NCI-H748 treated with DMSO at 0.1 percent for 48 hours (cell line): ENCODE measurements at places on chromosomes 1 and 21.

GRCh38 chr21:39346671-39347331, 2.1 kb downstream of the HMGN1 start:
- no peak for DNase-seq

DNA sequence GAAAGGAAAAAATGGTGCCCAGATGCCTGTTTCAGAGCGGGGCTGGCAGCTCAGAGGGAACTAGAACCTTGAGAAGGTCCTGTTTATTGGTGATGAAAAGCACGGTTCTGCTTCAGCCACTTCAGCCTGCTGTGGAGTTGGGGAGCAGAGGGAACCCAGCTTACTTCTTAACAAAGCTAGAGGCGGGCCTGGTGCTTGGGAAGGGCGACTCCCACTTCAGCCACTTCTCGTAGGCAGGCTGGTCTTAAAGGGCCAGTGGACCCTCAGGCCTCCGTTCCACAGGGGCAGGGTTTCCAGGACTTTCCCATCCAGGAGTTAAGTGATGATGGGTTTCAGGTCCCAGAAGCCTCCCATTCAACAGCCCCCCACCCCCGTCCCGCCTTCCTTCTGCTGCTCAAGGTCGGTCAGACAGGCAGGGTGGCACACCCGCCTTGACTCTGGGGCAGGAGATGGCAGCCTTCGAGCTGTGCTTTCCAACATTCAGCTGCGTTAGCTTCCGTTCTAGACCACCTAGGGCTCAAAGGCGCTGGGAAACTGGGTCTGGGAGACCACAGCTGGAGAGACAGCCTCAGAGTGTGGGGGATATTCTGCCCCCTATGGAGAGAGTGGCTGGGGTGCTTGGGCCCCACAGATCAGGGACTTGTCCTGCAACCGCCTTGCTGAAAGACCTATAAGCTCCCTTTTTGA, 3.4 kb downstream of the RUNX3 start:
- DNase-seq = no peak

DNA sequence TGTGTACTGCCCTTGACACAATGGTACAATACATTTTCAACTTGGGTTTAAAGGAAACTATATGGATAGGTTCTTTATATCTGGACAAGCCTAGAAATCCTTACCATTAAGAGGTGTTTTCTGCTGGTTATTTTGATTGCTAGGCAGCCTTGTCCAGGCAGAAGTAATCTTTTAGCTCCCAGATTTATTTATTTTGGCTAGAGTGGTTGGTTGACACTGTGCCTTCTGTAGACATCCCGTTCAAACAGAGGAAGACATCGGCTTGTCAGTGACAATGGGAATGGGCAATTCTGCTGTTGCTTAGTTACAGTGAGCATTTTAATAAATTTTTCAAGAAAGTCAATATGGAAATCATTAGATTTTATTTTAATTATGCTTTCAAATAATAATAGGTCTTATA, 138.8 kb downstream of the VPS13D start:
- DNase-seq = no peak

DNA sequence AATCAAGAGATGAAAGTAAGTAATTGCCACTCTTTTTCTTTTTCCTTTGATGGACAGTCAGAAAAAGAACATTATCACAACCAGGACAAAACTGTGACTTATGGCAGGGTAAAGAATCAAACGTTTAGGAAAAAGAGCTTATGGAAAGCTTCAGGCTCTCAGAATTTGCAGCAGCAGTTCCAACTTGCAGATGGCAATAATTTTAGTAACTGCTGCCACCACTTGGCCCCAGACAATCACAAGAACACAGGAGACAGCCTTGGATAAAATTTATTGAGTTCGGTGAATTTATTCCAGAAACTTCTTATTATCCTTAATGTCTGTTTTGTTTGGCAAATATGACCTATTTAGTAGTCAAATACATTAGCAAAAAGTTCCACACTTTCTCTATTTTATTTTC, 804.4 kb downstream of the BRINP3 start:
- DNase-seq = no peak

DNA sequence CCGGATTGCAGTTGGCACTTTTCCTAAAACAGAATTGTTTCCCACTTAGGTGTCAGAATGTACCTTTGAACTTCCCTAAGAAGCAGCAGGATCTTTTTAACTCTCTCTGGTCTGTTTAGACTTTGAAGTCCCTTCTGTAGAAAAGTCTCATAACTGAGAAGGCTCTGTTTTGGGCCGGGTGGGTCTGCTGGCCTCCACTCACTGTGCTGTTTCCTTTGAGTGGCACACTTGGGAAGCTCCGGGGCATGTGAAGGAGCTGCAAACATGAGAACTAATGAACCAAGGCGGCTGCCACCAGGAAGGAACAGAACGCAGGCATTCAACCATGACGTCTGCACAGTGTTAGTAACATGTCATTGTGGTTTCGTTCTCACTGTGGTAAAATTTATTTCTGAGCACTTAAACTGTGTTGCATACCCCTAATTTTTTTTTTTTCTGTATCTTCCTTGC, 19.5 kb upstream of the NCMAP start:
- no peak for DNase-seq

- DNase-seq = peak; percentile 42
These were observed 17.6 kb upstream of the ALX3 start for GRCh38 chr1:110087812-110088738.

DNA sequence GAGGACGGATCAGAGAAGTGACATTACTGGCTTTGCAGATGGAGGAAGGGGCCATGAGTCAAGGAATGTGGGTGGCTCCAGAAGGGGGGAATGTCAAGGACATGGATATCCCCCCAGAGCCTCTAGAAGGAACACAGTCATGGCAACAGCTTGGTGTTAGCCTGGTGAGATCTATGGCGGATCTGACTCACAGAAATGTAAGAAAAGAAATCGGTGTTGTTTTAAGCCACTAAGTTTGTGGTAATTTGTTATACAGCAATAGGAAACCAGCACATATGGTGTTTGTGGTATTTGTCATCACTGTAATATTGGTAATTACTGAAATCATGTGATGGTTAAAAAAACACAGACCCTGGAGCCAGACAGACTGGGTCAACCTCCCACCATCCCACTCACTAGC, 236.2 kb downstream of the SETD4 start:
- DNase-seq = no peak

GRCh38 chr21:42398436-42399028, 2.7 kb upstream of the TMPRSS3 start:
- DNase-seq = no peak

DNA sequence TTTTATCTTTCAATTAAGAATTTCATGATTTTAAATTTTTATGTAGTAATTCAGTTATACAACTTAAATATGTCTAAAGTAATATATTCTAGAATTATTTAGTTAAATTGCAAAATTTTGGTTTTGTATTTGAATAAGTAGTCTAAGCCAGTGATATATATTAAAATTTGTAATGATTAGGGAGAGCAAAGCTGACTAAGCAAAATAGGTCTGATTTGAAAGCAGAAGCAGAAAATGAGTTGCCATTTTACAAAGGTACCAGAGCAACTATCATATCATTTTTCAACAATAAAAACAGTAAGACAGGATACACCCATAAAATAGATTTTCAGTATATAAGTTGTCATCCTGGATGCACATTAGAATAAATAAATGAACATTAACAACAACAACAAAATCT, 177.9 kb downstream of the COP1 start:
- no peak for DNase-seq

DNA sequence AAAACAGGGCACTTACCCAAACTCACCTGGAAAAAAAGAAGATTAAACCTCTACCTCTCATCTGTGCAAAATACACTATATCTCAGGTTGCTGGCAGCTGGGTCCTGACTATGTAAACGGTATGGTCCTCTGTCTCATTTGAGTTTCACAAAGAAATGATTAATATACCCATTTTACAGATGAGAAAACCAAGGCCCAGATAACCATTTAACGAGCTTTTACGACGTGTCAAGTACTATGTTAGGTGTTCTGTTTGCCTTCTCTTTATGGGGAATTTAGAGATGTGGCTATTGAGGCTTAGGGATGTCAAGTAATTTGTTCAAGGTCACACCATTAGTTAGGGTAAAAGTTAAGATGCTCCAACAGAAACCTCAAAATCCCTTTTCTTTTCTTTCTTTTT, 140.4 kb upstream of the USP24 start:
- DNase-seq = no peak

DNA sequence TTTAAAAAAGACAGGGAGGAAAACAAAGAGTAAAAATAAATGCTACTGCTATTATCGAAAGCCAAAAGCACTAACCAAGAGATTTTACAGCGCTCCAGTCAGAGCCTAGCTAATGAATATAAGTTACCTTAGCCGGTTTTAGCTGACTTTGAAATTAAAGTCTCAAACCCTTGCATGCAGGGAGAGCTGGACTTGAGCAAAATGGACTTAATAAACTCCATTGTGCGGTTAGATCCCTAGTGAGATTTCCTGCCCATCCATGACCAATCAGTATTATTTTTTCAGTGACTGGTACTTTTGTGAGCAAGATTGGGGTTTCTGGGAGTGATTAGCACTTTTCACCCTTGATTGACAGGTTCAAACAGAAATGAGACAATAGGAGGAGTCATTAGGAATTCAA, 333.4 kb upstream of the ADGRL2 start:
- DNase-seq = no peak

DNA sequence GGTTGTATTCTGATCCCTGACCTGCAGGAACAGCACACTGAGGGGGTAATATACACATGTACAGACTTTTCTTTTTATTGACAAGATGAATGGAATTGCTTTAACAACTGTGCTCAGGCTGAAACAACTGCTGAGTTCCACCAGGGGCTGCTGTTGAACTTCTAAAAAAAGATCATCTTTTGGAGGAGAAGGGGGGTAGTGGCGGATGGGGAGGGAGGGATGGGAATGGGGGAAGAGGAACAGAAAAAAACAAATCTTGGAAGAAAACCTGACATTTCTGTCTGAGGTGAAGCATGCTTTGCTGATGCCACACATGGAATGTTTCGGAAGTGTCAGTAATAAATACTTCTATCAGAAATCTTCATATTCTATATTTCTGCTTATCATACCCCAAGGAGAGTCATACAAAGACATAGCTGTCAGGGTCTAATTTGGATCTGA, 75.0 kb downstream of the RWDD3 start:
- DNase-seq = no peak

GRCh38 chr1:221149111-221149510, 269.9 kb downstream of the HLX start:
- no peak for DNase-seq

DNA sequence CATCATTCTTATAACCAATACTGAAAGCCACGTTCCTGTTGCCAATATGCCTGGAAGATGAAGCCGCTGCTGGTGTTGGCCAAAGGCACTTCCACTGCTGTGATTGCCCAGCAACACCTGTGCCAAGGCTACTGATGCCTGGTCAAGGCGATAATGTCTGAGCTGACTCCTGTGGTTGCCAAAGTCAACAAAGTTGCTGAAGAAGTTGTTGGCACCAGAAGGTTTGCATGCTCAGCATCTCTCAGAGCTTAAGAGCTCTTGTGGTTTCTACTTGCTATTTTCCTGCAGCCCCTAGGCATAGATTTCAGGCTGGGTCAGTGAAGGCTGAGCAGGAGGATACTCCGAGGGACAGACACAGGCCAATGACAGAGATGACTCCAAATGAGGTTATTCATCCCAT, 63.4 kb upstream of the RAB3GAP2 start:
- no peak for DNase-seq

GRCh38 chr1:57879700-57880099, 455.8 kb upstream of the DAB1 start:
- DNase-seq = no peak

GRCh38 chr1:65904681-65905083, 112.0 kb downstream of the PDE4B start:
- no peak for DNase-seq

GRCh38 chr1:53292690-53293089, 35.2 kb downstream of the LRP8 start:
- DNase-seq = no peak

GRCh38 chr1:43582162-43582566, 51.5 kb downstream of the PTPRF start:
- DNase-seq = peak; percentile 53

- no peak for DNase-seq
These were observed 150.4 kb downstream of the GRIK1 start for GRCh38 chr21:29789393-29789792.

GRCh38 chr1:41482001-41482765, 2.3 kb downstream of the EDN2 start:
- DNase-seq = no peak

DNA sequence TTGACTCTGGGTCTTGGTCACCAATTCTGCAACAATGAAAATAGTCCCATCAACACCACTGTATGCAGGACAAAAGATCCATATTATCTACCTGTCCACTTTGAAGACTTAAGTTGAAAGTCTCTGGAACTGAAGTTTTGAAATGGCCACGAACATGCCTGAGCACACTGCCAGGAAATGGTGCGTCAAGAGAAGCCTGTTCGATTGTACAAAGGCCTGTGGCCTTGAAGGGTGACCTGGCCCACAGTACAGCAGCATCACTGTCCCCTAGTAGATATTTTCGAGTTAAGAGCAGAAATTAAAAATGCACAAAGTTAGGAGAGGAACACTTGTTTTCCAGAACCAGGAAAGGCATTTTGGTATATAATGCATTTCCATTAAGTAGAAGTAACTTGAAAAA, 78.5 kb downstream of the BACH1 start:
- no peak for DNase-seq

DNA sequence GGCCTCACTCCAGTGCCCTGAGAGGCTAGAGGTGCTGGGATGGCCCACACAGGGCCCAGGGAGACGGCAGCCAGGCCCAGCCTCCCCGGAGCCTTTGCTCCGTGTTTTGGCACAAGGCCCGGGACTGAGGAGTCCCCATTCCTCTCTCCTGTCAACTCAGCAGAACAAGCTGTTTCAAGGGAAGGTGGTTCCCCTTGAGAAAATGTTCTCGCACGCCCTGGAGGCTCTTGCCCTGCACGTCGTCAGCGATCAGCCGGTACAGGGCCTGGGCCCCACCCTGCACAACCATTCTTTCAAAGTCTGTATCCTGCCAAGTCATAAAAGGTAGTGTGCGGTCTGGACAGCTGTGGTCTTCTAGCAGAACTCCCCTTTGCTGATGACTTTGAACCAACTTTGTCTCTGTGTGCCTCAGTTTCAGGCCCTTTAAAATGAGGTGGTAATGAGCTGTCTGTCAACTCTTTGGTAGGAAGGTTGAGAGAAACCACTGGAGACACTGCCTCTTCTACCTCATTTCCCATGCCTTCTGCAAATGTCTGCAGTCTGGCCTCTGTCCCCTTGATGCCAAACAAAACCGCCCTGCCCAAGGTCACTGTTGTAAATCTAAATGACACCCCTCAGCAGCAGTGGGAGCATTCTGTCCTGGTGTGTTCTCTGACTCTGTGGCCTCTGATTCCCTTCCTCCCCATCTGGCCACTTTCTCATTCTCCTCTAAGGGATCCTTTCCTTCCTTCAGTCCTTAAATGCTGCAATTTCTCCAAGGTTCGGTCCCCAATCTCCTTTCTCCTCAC, 138.6 kb upstream of the JUN start:
- DNase-seq = no peak

DNA sequence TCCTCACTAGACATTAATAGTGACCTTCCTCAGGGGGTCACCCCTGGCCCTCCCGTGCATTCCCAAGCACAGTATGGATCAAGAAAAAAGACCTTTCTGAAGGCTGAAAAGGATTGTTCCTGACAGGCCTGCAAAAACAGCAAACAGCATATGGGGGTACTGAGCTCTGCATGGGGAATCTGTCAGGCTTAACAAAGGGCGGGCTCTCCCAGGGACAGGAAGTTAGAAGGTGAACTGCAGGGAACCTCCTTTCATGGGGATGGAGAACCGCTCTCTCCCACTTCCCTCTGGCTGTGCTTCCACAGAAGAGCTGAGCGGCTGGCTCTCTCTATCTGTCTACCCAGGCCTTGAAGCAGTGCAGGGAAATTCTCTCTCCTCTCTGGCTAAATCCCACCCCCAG, 91.7 kb downstream of the DTL start:
- DNase-seq = no peak
